ENCODE measurements at places on chromosomes 4 and X. TPM values are rescaled to one million over a fixed set of nuclear protein-coding genes. Genes with fewer than 3 reads are reported as not detected.

DNA sequence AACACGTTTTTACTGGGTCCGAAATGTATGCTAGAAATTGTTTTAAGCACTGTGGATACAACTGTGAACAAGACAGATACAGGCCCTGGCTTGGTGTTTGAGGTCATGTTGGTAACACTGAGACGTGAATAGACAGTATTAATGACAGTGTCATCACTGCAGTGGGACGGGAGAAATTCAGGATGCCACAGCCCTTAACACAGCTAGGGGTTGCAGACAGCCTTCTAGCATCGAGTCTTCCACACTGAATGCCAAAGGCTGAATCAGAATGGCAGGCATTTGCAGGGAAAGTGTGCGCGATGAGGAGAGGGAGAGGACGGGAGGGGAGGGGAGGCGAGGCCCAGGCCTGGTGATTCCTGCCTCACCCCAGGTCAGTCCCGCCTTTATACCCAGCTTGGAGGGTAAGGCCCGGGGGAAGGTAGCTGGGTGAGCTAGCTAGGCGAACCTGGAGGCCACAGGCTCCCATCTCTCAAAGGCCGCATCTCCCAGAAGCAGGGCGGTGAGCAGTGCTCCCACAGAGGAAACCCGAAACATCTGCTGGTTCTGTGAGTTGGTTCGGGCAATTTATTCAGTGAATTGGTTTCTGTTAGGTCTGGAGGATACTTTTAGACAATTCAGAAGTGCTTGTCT, 44.1 kb upstream of the CLDN24 start:
- DNase-seq, result no peak

- no peak for DNase-seq
Measured at GRCh38 chr4:38414410-38414809, 249.6 kb upstream of the KLF3 start.

- DNase-seq, result no peak
Measured at GRCh38 chr4:52572936-52573485, 86.1 kb downstream of the USP46 start.

GRCh38 chrX:104118765-104119164, 6.4 kb downstream of the ZCCHC18 start:
- DNase-seq, result no peak

DNA sequence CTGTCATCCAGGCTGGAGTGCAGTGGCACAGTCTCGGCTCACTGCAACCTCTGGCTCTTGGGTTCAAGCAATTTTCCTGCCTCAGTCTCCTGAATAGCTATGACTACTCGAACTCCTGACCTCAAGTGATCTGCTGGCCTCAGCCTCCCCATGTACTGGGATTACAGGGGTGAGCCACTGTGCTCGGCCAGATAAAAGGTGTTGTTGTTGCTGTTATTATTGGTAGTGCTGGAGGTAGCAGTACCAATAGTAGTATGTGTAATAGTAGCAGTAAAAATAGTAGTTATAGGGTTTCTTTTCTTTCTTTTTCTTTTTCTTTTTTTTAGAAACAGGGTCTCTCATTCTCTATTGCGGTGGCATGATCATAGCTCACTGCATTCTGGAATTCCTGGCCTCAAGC, 592.1 kb downstream of the ARAP2 start:
- no peak for DNase-seq

DNA sequence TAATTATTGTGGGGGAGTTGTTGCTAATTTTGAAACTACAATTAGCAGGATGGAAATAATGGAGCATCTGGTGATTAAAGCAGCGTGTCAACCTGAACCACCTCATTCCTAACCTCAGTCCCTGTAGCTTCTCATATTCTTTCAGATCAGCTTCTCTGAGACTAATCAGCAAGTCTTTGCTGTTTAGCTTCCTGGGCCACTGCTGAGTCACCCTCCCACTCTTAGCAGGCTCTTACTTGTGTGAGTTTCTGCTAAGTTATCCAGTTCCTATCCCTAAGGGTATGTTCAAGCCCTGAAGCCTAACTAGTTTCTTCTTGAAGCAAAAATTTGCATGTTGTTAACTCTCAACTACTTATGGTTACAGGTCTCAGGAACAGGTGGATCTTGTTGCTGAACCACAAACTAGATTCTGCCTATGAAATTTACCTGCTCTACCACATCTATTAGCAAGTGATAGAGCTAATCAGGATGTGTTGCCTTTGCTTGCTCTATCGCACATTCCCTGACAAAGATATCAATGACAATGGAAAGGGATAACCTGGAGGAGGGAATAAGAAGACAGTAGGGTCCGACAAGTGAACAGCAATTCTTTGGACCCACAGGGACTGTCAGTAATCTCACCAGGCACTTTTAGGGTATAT, 134.2 kb downstream of the EIF4E start:
- no peak for DNase-seq

GRCh38 chrX:98897191-98897590, 1512.9 kb downstream of the PCDH19 start:
- no peak for DNase-seq

DNA sequence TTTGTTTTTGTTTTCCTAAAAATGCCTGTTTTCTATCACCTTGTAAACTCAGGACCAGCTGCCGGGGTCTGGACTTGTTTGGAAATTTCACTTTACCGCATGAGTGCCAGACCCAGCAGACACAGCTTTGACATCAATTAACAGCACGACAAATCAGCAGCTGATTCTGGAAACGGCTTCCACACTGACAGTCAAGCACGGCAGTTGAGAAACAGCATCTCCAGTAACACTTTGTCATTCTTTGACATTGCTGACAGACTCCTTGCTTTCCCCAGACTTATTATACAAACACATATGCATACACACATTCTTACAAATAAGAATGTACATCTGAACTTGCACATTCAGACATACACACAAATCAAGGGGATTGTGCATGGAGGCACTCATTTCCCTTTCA, 1017.6 kb upstream of the HS3ST1 start:
- DNase-seq, result peak; percentile 23

GASK1B gene
- 35.8 TPM for polyA plus RNA-seq

GRCh38 chr4:155134136-155134535, 74.3 kb upstream of the NPY2R start:
- no peak for DNase-seq

TRAM1L1 gene
- polyA plus RNA-seq, result 16.4 TPM

RHOXF2 gene
- polyA plus RNA-seq, result not detected

DNA sequence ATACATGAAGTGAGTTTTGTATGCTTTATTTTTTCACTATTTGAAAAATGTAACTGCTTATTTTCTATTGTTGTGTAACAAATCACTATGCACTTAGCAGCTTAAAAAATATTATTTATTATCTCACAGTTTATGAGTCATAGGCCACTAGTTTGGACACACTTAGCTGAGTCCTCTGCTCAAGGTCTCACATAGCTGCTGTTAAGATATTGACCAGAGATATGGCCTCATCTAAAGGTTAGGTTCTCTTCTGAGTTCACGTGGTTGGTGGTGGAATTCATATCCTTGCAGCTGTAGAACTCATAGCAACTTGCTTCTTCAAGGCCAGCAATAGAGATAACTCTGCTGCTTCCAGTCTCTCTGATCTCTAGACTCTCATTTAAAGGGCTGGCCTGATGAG, 534.4 kb downstream of the SPRY1 start:
- no peak for DNase-seq
